ENCODE measurements at places on chromosomes 2 and 18.

DNA sequence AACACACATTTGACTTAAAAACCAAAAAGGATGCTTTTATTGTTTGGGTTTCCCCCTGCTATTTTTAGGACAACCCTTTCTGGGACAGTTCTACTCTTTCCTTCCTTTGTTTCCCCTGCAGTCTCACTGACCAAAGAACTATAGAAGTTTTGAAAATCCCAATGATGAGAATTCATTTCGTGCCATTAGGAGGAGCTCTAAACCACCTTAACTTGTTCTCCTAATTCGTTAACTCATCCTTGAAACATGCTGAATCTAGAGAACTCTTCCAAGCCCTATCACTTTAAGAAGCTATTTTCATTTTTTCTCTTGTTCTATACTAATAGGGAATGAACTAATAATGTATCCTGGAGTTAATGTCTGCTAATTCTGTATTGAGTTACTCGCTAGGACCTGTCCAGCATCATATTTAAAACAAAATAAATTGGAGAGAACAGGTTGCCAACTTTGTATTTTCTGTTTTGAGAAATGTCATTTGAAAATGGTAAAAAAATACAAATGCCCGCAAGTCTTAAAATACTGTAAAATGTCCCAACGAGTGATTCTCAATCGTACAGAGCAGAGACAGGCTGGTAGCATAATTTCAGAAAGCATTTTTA lies 62.9 kb downstream of the AFTPH start:
- DNase-seq = peak; percentile 66

DNA sequence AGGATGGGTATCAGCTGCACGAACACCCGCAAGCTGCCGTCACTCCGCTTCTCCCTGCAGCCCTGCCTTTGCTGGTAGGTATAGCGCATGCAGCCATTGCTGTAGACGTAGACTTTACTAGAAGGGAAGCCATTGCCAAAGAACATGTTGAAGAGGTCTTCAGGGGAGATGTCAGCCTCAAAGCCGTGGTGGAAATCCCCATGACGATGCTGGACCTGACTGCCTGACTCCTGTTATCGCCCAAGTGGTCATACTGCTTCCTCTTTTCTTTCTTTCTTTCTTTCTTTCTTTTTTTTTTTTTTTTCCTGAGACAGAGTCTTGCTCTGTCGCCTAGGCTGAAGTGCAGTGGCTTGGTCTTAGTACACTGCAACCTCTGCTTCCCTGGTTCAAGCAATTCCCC lies 68.7 kb upstream of the SPRED2 start:
- DNase-seq = no peak

- DNase-seq = no peak
These were observed 211.4 kb upstream of the SLC39A10 start for GRCh38 chr2:195445639-195446038.

DNA sequence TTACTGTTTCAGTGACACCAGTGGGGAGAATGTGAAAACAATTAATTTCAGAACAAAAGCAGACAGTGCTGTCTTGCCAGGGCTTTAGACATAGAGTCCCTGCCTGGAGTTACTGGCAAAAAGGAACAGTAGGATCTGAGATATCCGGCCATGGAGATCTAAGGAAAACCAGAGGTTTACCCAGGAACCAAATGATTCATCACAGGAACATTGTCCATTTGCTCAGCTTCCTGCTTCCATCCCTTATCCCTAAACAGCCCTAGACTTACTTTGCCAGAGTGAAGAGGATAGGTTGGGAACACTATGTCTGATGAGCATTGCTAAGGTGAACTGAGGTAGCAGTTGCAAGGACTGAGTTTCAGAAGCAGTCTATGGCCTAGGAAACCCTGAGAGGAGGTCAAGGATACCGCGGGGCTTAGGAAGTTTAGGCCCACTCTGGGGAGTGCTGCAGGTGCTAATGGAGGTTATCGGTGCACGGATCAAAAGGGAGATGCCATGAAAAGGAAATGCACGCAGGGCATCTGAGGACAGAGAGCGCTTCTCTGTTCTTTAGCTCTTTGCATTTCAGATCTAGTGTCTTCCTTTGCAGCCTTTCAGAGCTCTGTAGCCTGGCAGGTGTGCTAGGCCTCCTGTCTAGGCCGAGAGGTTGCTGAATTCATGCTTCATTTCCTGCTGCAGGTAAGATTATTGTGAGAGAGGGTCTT lies 223.9 kb downstream of the CDCA7 start:
- DNase-seq = no peak

DNA sequence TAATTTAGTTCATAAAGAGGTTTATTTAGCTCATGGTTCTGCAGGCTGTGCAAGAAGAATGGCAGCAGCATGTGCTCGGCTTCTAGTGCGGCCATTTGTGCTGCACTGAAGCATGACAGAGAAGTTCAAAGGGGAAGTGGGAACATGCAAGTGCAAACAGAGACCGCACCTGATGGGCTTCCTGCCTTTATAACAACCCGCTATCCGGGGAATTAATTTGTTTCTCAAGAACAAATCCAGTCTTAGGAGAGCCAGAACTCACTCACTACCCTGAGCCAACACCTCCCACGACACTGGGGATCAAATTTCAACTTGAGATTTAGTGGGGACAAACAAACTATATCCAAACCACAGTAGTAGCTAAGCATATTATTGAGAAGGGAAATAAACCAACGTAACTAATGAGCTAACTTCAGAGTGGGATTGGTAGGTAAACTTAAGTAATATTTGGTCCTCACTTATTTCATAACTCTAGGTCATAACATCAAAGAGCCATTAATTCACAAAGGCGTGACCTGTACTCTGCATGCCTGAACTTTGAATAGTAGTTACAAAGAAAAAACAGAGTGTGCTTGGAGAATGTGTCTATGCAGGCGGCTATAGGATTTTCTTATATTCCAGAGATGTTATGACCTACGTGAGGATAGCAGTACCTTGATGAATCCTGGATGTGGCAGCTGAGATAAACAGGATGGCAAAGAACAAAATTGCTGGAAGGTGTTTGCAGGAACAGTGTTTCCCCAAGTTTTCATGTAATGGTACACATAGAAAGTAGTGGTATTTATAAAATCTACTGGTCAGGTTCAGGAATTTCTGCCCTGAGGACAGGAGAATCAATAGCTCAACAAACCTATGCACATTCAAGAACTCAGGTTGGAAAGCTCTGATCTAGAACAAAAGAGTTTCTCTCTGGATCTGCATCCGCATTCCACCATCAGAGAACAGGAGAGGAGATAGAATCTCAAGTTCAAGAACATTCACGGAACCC lies 845.9 kb upstream of the ID2 start:
- no peak for DNase-seq

DNA sequence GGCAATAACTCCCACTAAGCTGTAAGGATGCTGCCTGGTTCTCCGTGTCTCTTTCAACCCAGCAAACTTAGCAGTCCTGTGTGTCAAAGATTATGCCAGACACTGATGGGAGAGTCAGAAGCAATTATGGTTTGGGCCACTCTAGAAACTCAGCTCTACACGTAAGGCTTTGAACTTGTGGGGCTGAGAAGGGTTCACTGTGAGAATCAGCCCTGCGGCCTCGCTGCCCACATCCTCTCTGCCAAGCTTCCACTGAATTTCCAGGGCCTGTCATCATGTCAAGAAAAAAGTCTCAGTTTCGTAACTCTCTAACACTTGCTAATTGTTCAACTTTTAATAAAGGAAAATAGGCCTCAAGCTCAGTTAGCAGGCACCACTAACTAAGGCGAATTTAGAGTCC lies 308.8 kb upstream of the LYPD1 start:
- DNase-seq = no peak

DNA sequence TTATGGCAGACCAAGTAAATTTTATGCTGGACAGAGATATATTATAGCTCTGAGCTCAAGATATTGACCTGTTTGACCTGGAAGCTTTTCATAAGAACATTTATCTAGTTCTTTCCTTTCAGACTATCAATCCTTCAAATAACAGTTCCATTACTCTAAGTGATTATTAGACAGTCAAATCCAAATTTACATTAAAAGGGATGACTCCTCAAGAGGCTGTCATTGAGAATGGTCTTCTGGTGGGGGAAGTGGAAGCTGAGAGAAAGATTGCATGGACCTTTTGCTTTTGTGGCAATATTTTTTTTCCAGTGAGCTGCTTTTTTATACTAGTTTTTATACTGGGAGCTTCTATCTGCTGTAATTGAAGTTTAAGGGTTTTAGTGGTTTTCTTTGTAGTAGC lies 14.9 kb upstream of the SERPINB12 start:
- DNase-seq = no peak

DNA sequence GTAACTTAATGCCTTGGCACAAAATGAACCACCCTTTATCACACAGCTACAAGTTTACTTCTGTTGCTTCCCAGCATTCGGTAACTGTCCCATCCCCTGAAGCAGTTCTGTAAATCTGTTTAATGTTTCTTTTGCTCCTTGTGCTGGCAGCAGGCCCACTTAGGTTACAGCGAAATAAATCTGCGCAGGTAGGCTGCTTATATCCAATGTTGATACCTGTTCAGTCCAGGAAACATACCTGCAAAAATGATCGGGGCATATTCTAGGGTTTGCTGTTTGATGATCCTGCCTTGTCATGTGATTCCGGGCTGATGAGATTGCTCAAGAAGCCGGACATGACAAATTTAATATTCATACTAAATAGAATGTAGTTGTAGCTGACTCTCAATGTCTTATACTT lies 23.3 kb downstream of the PELI1 start:
- no peak for DNase-seq

Measured in hematopoietic multipotent progenitor cell treated with erythropoietin and hydrocortisone succinate and interleukin-3 and kit ligand, for 8 days (in vitro differentiated cells).